Activated T-helper 1 cell treated with anti-CD3 and anti-CD28 coated beads, Interleukin-2, amount 50 U/mL, for 16 hours (primary cell): ENCODE measurements at places on chromosomes 7 and 10.
A peak's percentile ranks its signal among the peaks of the same experiment; 100 is the strongest.

- no peak for DNase-seq
These were observed 239.3 kb upstream of the PLPP4 start for GRCh38 chr10:120217736-120218135.

DNA sequence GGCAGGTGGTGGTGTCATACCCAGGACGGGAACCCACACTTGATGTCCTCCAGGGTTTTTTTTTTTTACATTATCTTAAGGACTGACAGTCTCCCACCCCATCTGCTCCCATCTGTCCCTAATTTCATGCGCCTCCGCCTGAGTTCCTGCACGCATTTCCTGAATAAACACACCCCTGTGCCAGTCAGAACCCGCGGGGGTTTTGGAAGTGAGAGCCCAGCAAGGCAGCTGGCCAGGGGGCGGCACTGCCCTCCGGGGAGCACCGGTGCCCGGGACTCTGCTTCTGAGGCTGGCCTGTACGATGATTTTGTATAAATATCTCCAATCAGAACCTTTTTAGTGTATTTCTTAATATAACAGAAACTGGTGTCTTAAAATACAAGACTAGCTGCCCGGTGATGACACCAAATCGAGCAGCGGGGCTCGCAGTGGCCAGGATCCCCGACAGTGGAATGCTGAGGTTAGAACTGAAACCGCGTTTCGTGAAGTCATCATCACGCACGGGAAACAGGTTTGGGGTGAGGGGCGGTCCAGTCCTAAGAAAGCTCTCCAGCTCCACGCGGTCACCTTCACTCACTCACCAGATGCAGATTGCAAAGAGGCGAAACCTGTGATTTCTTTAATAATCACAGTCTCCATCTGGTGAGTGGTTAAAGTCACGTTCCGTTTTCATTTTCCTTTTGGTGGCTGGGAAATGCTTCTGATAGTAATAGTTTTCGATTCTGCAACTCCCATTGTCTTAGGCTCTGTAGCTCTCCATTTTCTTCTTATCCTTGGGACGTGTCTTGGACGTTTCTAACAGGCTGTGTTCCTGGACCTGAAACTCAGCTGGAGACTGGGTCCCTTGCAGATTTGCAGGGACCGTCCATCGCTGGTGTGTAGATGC, 19.7 kb downstream of the BNIP3 start:
- no peak for DNase-seq

DNA sequence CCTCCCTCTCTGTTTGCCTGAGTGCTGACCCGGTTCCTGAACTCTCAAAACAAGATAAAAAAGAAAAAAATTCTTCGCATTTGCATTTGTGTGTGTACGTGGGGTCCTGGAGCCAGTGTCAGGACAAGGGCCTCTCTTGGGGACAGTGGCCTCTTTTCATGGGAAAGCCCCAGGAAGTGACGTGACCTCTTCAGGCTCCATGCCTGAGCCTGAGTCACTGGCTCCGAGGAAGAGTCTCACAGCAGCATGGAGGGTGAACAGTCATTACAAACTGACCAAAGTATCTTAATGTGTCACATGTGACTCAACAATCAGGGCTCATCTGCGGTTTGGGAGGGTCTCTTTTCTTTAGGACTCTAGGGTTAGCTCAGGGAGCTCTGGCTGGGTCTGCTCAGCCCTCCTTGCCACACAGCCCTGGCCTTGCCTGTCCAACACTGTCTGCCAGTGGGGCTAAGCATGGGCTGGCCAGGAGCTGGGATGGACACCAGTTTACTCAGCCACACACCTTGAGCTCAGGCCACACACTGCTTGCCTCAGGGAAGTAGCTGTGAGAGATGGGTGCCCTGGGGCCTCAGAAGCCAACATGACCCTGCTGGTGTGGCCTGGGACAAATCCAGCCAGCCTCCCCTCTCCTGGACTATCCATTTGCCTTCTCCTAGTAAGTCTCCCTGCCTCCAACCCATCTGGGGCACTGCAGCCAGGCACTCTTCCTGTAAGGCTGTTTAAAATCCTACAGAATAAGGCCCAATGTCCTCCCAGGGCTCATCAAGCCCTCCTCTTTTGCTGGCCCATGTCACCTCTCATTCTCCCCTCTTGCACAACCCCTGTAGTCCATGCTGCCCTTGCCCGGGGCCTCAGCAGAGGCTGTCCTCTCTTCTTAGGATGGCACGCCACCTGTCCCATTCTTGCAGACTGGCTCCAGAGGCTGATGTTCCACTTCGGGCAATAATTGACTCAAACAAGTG, 10.5 kb downstream of the TMEM273 start:
- DNase-seq: peak; percentile 49

- no peak for DNase-seq
These were observed 27.2 kb upstream of the MNX1 start for GRCh38 chr7:157037635-157038034.

DNA sequence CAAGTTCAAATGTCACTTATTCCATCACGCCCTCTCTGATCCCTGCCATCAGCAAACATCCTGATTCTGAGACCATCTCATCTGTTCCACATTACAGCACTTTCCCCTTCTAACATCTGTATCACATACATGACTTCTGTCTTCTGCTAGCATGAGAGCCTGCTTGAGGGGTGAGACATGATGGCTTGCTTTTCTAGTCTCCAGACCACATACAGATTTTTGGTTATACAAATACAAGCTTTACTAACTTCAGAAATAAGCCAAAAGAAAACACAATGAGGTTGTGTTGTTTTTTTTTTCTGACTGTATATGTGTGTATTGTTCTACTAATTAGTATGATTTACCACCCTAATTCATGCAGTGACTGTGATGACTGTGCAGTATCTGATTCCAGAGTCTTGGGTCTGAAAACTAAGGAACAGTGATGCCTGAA, 34.3 kb downstream of the NAPEPLD start:
- no peak for DNase-seq

DNA sequence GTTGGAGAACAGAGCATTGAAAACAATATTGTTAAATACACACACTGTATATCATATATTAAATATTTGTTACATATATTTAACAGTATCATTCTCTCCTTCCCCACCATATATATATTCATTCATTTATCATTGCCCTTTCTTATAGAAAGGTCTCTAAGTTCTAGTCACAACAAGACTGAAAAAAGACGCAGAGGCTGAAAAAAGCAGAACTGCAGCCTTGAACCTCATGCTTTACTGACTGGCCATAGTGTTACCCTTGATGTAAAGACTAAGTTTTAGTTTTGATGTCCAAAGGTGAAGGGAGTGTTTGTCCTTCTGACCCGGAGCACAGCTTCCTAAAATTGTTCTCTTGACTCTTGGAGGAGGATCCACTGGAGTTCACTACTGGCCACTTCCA, 247.9 kb downstream of the PTEN start:
- DNase-seq: no peak

- DNase-seq: no peak
These were observed 197.8 kb upstream of the TCF7L2 start for GRCh38 chr10:112752288-112752687.

- no peak for DNase-seq
These were observed 298.1 kb downstream of the TCERG1L start for GRCh38 chr10:131013281-131013912.

DNA sequence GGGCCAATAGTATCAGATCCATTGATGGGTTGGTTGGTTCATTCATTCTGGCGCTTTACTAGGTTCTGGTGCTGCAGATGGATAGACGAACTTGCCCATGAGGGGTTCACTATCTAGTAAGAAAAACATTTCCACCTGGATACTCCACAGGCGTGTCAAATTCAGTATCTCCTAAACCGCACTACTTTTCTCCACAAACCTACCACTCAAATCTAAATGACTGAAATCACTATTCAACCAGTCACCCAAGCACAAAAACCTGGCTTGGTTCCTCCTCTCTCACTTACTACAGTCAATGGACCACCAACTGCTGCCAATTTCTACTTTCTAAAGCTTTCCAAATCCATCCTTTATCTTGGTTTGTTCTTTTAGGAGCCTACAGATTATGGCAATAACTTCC, 572 bp downstream of the AGK start:
- DNase-seq: no peak

- peak; percentile 54 for DNase-seq
These were observed 39.9 kb downstream of the TOMM7 start for GRCh38 chr7:22782616-22783232.

- DNase-seq: no peak
These were observed 5.7 kb downstream of the KIAA1549 start for GRCh38 chr7:138975343-138976104.

GRCh38 chr7:142177869-142178268, 66.4 kb downstream of the MGAM2 start:
- no peak for DNase-seq

DNA sequence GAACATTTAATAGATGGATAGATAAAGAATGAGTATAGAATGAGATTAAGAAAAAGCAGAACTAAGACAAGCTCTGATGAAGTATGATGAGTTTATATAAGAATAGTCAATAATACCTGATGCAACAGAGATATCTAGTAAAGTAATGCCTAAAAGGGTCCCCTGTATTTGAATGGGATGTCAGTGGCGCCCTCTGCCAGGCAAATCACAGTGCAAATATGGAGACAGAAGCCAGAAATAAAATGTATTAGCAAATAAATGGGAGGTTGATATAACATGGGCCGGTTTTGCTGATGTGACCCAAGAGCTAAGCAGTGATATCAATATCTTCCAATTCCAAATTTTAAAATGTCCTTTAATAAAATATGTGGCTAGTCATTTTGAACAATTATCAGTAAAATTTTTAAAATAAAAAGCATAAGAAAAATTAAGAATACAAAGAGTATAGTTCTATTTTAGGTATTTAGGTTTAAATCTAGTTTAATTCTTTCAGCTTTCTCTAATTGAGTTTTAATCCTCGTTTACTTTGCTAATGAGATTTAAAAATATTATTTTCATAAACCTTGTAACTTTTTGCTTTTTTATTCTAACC, 62.6 kb downstream of the ADK start:
- DNase-seq: no peak

DNA sequence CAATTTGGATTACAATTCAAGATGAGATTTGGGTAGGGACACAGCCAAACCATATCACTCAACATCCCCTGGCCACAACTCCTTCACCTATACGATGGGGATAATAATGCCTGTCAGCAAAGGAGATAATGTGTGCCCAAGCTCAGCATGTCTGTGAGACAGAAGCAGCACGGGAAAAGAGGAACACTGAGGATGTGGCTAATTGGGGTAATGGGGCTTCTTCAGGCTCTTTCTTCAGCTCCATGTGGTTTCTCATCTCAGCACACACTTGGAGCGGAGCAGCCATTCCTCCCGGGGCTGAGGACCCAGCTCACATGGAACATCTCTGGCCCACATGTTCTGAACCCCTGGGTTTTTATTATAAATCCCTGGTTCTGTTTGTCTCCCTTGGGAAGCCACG, 136.0 kb upstream of the NAMPT start:
- no peak for DNase-seq

GRCh38 chr7:1977059-1977875, 255.5 kb downstream of the MAD1L1 start:
- DNase-seq: no peak

DNA sequence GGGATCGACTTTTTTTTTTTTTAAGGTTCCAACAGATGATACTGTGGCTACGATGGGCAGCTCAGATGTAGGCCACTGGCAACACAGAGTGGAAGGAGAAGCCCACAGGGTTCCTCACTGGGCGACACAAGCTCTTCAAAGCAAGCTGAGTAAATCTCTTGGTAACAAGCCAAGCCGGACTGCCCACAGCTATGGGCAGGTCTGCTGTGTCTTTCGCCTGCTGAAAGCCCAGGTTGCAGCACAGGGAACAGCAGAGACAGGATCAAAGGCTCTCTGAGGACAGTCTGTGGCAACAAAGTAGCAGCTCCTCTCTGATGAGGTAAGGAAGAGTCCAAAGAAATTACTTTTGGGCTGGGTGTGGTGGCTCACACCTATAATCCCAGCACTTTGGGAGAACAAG, 83.6 kb downstream of the KCNMA1 start:
- no peak for DNase-seq

DNA sequence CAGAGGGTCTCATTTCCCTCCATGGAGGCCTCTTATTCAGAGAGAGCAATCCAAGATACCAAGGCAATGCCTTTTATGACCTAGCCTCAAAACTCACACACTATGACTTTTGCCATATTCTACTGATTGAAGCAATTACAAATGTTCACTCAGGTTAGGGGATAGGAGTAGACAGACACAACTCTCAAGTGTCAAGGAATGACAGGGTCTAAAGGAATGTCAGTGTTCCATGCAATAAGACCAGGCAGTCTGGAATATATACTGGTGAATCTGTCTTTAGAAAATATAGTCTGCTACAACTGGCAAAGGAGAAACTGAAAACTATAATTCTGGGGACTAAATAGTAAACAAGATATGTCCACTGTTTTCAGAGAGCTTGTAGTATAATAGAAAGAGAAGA, 283.9 kb downstream of the PRKG1 start:
- DNase-seq: no peak

DNA sequence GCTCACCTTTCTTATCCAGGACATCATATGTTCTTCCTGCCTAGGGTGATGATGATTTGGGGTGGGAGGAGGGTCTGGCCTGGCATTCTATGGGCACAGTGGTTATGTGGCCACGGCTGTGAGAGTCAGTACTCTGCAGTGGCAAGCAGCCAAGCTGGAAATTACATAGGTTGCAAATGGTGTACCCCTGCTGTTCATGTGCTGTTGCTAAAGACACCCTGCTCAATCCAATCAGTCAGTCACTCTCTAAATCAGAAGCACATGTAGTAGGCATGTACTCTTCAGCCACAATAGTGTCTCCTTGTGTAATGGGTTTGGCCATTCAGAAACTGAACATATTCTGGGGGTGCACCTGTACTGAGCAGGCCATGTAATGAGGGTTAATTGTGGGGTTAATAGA, 449.1 kb upstream of the ANKRD30A start:
- DNase-seq: no peak

DNA sequence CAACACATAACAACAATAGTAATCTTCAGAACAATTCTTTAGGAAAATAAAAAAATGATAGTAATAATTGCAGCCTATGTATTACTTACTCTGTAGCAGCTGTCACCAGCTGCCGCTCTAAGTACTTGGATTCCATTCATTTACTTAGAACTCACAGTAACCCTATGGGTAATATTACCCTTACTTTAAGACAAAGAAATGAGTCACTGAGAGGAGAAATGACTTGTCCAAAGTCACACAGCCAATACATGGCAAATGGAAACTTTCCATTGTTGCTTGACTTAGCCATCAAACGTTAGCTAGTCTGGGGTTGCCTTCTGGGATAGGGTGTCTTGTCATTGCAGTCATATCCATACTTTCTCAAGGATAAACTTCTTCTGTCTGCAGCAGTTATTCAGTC, 3.6 kb downstream of the CCNY start:
- DNase-seq: no peak

GRCh38 chr7:130286881-130287280, 6.1 kb upstream of the CPA4 start:
- no peak for DNase-seq

- no peak for DNase-seq
These were observed 29.5 kb upstream of the ARHGAP22 start for GRCh38 chr10:48634198-48634983.

GRCh38 chr10:8665322-8665721, 610.8 kb downstream of the GATA3 start:
- DNase-seq: no peak
